Sciatic nerve (tissue), 2 donors: ENCODE measurements at places on chromosomes 16 and 17.

GRCh38 chr16:89475144-89475543 is 15.2 kb downstream of the ANKRD11 start:
- no peak for DNase-seq

- peak; percentile 63 for DNase-seq
Measured at GRCh38 chr16:15857724-15858560, 1.1 kb upstream of the MYH11 start.

DNA sequence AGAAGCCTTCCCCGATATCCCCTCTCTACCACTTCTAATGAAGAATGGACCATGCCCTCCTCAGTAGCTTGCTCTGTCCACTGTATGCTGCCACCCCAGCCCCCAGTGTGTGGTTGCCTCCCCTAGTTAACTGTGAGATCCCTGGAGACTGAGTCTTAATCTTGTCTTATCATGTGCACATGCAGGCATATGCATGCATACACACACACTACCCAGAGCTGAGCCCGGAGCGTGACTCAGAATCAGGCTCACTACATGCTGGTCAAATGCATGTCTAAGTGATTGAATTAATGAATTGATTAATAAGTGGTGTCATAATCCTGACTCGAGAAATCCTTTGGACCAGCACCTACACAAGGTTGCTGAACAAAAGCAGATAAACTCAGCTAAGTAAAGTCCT is 99.4 kb downstream of the CCT6B start:
- no peak for DNase-seq

DNA sequence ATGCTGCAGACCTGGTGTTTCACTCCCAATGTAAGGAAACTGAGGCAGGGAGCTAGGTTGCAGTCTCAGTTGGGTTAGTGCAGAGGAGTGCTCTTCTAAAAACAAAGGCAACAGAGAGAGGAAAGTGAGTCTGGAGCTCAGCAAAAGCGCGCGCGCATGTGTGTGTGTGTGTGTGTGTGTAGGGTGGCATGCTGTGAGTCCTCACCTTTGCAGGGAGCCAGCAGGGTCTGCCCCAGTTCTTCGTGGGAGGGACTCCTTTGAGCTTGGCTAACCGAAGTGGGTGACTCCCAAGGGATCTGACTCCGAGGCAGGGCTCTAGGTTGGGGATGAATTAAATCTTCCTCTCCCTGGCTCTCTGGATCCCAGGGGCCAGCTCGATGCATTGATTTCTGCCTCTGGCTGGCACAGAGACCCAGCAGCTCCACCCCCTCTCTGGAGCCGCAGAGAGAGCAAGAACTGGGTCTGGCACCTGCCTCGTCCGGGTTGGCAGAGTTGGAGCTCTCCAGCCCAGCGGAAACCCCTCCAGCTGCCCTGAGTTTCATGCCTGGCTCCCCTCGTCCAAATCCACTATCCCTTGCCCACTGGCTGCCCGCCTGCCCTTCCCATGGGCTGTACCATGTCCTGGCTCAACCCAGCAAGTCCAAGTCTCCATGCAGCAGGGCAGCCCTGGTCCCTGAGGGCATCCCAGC is 1.3 kb upstream of the BTBD17 start:
- no peak for DNase-seq

GRCh38 chr16:20830372-20830771 is 24.0 kb downstream of the REXO5 start:
- DNase-seq: no peak

GRCh38 chr17:36721560-36722120 is 120.3 kb downstream of the MRM1 start:
- no peak for DNase-seq

GRCh38 chr16:19090916-19091315 is 22.8 kb upstream of the ITPRIPL2 start:
- no peak for DNase-seq
